ENCODE measurements at places on chromosomes 16 and 17. TPM values are rescaled to one million over a fixed set of nuclear protein-coding genes. Genes with fewer than 3 reads are reported as not detected.

- DNase-seq: no peak
Observed at GRCh38 chr16:1762879-1763520, 8.3 kb downstream of the NME3 start.

- DNase-seq: no peak
Observed at GRCh38 chr16:14486520-14487303, 143.3 kb downstream of the PARN start.

DNA sequence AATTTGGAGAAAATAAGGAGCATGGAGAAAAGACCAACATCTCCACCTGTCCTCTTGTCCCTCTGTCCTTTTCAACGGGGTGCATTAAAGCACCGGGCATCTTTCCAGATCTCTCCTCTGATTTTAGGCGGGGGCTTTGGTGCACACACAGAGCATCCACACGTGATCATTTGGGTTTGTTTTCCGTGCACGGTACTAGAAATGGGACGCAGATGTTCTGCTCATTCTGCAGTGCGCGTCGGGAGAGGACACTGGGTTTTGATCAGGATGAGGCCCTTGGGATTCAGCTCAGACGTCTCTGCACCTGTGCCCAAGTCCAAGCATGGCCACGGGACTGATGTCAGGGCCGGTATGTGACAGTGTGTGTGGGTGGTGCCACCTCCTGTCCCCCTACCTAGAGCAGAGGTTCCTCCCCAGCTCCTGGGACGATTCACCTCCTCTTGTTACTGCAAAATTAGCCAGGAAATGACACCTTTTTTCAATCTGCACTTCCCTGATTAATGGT lies 31.9 kb downstream of the PDIA2 start:
- no peak for DNase-seq

DNA sequence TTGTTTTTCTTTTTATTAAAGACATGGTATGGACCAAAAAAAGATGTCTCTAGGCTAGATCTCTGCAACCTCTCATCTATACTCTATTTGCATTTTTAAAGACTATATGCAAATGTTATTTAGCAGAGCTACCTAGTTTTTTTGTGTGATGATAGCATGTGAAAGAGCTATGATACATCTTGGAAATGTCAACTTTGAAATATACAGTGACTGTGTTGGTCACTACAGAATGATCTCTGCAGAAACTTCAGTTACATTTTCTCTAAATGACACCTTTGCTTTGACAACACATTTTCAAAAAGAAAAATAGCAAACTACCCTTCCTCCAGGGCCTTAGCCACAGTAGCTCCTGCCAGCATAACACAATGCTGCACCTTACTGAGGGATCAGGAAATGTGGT lies 86.6 kb downstream of the PRKCB start:
- no peak for DNase-seq

- peak; percentile 52 for DNase-seq
Observed at GRCh38 chr17:65345261-65346005, 208.3 kb downstream of the RGS9 start.

GRCh38 chr17:11807606-11808005 lies 189.7 kb downstream of the ZNF18 start:
- DNase-seq: no peak

Gene GP2
- total RNA-seq: not detected

Gene AIPL1
- total RNA-seq: not detected
